ENCODE measurements at places on chromosomes 1 and 21.

GRCh38 chr1:111163363-111163762 is 23.3 kb downstream of the CEPT1 start:
- DNase-seq = no peak

DNA sequence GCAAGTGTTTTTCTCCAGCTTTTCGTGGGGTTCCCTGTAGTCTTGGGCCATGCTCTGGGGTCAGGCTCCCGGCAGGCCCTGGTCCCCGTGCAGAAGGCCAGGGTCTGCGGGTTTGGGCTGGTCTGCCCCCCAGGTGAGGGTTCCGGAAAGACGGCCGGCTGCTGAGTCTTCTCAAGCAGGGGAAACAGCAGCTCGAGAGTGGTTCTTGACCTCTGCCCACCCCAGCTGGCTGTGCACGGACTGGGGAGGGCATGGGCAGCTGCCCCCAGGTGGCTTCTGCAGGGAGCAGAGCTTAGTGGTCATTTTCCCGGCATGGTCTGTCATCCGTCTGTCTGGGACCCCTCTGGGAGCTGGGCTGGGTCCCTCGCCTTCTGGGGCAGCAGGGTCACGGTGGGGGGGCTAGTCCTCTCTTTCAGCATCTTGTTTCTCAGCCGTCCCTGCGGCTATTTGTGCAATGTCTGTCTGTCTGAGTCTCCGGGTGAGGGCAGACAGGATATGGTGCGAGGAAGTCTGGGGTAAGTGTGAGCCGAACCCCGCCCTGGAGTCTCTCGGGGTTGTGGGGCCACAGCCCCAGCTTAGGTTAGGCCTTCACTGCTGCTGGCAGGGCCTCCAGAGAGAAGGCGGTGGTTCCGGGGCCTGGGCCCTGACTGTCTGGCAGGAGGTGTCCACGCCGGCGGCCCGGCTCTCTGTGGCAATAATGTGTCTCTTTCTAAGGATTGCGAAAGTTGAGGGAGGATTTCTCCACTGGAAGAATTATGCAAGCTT is 6.1 kb downstream of the SKI start:
- no peak for DNase-seq

DNA sequence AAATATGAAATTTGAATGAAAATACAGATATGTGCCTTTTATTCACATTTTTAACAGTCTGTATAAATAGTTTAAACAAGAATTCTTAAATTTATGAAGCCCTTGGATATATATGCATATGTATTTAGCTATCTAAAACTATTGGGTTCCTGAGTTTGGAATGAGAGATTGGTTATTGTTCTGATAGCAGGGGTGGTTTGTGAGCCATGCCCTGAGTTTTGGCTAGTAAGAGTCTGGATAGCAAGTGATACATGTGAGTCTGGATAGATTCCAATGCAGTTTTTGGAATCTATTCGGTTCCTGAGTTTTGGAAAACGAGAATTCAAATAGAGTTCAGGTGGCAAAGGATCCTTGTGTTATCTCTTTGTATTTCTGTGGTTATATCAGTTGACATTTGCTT is 2.8 kb downstream of the MAN1A2 start:
- DNase-seq = no peak

GRCh38 chr1:56099766-56100265 is 479.5 kb downstream of the PLPP3 start:
- DNase-seq = no peak
